ENCODE measurements at places on chromosomes 12 and 14.

DNA sequence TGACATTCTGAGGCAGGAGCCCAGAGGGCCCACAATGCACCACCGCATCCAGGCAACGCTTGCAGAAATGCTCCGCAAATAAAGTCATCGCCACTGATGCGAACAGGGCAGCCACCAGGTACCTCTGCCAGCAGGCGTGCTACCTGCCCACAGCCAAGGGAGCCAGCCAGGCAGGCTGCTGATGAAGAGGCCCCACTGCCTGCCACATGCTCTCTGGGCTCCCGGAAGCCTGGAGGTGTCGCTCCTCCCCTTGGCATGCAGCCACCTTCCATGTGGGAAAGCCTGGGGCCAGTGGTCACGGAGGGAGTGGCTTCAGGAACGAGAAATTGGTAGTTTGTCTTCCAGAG, 14.7 kb downstream of the GPR132 start:
- no peak for DNase-seq

GRCh38 chr14:99664058-99664936, 19.4 kb downstream of the HHIPL1 start:
- DNase-seq = no peak

- DNase-seq = no peak
These were observed 46.3 kb downstream of the TTC8 start for GRCh38 chr14:88870777-88871176.

DNA sequence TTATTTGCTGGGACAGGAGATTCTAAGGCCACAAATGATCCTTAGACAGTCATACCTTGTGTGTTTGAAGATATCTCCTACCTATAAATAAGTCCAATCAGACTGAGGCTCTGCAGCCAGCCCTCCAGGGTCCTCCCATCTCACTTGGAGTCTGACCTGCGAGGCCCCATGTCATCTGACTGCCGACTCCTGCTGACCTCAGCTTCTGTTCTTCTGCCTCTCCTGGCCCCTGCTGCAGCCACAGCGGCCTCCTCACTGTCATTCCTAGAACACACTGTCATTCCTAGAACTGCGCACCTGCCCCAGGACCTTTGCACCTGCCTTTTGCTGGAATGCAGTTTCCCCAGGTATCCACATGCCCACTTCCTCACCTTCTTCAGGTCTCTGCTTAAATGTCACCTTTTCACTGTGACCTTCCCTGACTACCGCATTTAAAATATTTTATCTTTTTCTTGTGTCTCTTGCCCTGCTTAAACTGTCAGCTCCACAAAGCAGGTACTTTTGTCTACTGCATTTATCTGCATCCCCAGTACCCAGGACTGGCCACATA, 56.5 kb upstream of the RIN3 start:
- no peak for DNase-seq

- DNase-seq = no peak
These were observed 37.8 kb downstream of the TC2N start for GRCh38 chr14:91829511-91829910.

- no peak for DNase-seq
These were observed 64.8 kb upstream of the OVCH1 start for GRCh38 chr12:29562110-29562804.
